ENCODE measurements at places on chromosomes 16 and 17.

- no peak for DNase-seq
Measured at GRCh38 chr16:7303052-7303610, 29.5 kb upstream of the RBFOX1 start.

DNA sequence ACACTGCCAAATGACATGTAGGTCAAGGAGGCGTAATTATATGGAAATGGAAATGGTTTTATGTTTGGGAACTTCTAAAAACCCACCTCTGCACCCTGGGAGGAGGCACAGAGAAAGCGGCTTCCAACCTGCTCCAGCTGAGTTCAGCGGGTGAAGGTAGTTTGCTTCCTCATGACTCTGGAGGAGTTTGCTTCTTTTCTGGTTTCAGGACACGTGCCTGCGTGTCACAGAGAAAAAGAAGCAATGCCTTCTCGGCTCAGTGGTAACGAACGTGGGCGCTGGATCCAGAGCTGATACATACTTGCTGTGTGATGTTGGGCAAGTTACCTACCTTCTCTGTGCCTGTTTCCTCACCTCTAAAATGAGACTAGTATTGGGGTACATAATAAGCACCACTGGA lies 22.1 kb downstream of the GPR139 start:
- DNase-seq = no peak

- DNase-seq = no peak
Measured at GRCh38 chr16:46648656-46649055, 27.5 kb upstream of the SHCBP1 start.

DNA sequence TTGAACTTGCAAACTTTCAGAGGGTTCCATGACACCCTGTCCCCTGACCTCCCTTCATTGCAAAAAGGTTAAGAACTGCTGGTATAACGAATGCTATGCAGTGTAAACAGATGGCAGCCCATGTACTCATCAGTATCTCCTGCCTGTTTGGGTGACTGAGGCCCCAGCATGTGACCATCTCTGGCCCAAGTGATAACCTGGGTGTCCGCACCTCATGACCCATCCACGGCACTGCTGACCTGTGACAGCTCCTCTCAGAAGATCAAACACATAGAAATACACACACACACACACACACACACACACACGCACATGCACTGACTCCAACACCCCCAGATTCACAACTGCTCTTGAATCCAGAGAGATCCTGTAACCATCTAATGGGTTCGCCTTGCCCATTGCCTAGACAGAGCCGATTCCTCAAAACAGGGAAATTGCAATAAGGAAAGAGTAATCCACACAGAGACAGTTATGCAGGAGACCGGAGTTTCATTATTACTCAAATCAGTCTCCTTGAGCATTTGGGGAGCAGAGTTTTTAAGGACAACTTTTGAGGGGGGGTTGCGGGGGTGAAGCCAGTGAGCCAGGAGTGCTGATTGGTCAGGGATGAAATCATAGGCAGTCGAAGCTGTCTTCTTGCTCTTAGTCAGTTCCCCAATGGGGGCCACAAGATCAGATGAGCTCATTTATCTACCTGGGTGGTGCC lies 11.3 kb upstream of the PHOSPHO1 start:
- no peak for DNase-seq

- DNase-seq = no peak
Measured at GRCh38 chr16:90070440-90070839, 6.7 kb downstream of the PRDM7 start.

DNA sequence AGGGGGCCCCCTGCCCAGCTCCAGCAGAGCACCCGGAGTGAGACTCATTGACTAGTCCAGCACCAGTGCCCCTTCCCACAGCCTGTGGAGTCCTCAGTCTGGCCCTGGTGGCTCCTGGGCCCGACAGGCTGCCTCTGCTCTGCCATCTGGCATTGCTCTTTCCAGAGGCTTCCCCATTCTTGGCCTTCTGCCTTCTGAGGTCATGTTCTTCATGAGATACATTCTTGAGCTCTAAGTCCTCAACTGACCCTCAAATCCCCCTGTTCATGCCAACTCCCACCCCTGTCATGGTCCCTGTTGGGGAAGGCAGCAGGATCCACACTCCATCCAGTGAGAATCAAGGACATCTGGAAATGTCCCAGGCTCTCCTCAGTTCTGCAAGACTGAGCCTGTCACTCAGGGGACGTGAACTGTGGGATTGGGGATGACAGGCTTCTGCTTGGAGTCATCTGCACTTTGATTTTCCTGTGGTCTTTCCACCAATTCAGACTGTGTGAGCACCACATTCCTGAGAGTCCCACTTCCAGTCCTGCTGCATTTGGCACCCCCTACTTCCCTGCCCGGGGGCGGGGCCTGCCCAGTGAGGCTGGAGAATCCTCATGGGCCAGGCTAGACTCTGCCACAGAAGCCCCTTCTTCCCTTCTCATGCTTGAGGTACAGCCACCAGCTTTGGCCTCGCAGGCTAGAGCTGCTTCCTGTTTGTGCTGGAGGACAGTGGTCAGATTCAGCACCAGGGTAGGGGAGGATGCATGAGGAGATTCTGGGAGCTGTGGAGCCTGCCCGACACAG lies 2.7 kb downstream of the TRPV2 start:
- DNase-seq = no peak

- DNase-seq = no peak
Measured at GRCh38 chr17:9700754-9701476, 55.6 kb downstream of the USP43 start.

GRCh38 chr16:86975445-86975844 lies 341.7 kb downstream of the C16orf95 start:
- DNase-seq = peak; percentile 77

- no peak for DNase-seq
Measured at GRCh38 chr16:31074814-31075183, 577 bp downstream of the ZNF646 start.

GRCh38 chr16:57758331-57759117 lies 23.0 kb downstream of the KATNB1 start:
- no peak for DNase-seq

DNA sequence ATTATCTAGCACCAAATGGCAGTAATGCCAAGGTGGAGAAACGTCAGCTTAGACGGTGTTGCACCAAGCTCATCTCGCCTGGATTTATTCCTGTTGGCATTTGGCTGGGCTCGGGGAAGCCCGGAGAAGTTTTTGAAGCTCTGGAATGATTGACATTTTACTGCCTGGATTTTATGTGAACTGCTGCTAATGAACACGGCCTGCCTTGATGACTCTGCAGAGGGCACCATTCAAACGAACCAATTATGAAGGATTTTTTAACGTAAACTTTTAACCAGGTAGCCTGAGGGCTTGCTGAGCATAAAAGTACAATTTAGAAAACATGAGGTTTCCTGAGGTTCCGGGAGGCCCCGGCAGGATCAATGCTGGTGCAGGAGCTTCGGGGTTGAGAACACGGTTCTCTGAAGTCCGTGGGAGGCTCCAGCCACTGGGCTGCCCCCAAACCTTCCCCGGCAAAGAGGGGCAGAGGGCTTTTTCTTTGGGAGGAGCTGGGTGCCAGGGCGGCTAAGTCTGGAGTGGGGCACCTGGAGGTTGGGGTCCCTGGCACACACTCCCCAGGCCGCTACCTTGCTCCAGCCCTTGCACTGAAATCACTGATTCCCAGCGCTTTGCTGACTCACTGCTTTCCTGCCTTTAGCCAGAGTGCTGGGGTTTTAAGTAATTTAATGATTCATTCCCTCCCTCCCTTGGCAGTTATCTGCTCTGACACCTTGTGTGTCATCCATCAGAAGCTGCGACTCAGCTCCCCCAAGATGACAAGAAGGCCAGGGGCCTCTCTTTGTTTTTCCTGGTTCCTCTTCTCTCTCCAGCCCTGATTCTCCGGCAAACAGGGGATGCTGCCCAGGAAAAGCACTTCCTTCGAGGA lies 161.2 kb upstream of the IRX3 start:
- DNase-seq = peak; percentile 52

DNA sequence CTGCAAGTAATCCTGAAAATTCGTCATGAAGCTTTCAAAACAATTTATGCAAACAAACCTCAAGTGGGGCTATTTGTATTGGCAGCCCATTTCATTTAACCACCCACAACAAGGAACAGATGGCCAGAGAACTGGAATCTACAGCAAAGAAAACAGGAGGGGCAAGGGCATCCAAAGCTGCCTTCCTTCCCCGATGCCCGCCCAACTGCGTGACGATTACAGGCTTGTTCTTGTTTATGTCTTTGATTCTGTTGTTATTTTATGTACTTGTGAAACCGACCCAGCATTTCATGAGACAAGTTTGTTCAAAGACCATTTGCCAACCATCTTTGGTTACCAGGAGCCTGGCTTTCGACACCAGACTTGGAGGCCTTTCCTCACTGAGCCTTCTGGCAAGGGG lies 59.1 kb upstream of the IRX6 start:
- DNase-seq = no peak
